ENCODE measurements at places on chromosomes 2 and 18.
A peak's percentile ranks its signal among the peaks of the same experiment; 100 is the strongest.

GRCh38 chr2:76447294-76447693 lies 736.6 kb upstream of the GCFC2 start:
- no peak for DNase-seq

DNA sequence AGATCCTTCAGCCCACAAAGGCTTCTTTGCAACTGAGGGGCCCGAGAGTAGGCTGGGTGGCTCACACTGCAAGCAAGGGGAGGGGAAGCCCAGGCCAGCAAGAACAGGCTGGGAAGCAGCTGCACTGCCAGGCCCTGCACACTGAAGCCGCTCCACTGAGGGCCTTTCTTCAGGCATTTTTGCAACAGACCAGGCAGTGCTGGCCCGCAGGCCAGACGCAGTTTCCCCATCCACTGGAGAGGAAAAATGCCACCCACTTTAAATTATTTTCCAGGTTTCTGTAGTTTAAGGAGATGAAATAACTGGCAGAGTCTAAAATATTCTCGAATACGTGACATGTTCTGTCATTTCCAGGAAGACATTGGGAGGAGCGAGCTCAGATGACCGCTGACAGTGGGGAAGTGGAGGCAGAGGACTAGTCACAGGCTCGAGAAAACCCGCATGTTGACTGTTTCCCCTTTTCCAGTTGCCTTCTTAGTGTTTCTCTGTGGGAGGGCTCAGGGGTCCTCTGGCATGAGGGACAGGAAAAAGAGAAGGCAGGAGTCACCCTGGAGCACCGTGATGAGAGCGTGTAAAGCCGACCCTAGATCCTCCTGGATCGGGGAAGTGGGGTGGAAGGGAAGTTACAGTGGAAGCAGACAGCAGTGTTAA lies 53.3 kb upstream of the B3GNT7 start:
- peak; percentile 55 for DNase-seq

DNA sequence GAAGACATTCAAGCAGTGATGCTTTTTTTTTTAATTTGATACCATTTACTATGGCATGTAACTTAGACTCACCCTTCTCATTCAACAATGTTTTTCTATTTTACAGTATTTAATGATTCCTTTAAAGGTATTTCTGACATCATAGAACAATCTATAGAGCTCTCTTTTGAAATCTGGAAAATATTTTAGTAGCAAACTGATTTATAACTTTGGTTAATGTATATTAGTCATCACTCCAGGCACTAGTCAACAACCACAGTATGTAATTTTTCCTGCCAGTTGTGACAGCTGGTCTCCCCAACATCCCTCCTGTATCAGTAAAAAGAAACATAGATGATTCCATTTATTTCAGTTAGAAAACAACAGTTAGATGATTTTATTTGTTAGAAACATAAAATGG lies 122.9 kb downstream of the LCLAT1 start:
- DNase-seq = no peak

- DNase-seq = no peak
Observed at GRCh38 chr18:68662754-68663153, 52.2 kb downstream of the TMX3 start.

- DNase-seq = no peak
Observed at GRCh38 chr2:128341621-128342020, 23.0 kb upstream of the HS6ST1 start.

GRCh38 chr2:100785626-100786296 lies 34.2 kb upstream of the NPAS2 start:
- no peak for DNase-seq

DNA sequence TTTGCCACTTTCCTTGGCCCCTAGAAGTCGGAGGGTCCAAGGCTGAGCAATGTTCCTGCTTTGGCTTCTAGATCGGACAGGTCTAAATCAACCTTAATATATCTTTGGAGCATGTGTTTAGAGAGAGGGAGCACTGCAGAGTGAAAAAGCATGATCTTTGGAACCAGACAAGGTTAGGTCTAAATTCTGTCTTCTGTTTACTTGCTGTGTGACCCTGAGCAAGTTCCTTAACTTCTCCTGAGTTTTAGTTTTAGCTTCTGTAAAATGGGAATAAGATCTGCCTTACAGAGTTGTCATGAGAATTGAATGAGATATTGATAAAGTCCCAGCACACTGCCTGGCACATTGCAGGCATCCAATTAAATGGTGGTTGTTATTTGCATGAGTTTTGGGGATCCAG lies 13.9 kb downstream of the TMEM17 start:
- no peak for DNase-seq

DNA sequence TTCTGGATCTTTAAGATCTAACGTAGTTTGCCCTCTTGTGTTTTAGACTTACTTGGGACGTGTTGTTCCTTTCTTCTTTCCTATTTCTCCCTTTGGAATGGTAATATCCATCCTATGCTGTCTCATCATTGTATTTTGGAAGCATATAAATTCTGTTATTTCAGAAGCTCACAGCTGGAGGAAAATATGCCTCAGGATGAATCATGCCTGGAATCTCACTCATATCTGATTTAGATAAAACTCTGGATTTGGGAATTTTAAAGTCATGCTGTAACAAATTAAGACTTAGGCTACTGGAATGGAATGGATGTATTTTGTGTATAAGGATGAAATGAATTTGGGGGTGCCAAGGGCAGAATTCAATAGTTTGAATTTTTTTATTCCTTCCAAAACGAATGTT lies 245.2 kb upstream of the GULP1 start:
- DNase-seq = no peak

DNA sequence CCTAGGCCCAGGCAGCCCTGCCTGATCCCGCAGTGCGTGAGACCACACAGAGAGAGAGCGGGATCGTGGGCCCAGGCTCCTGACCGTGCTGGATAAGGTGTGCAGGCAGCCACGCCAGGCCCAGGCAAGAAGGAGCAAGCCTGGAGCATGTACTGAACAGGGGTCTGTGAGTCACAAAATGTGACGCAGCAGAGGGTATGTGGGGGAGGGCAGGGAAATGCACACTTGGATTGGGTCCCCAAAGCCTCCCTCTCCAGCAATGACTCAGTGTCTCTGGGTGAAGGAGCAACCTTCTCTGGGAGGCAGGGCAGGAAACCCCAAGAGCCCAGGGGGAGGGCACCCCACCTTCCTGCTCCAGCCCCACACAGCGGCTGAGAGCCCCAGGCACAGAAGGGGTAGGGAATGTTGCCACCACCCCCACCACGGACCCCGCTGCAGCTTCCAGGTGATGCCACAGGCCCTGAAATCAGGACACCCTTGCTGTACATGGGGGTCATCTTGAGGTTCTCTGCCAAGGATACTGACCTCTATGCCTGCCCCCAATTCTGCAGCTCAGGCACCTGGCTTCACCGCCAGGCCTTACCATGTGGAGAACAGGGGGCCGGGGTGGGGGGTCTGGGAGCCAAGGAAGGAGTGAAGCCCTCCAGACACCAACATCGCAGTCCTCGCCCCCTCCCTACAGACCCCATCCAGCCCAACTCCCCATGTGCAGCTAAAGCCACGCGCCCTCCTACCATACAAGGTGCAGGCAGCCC lies 1.3 kb upstream of the GPC1 start:
- DNase-seq = no peak

GRCh38 chr2:176653479-176654443 lies 384.5 kb downstream of the MTX2 start:
- peak; percentile 5 for DNase-seq

DNA sequence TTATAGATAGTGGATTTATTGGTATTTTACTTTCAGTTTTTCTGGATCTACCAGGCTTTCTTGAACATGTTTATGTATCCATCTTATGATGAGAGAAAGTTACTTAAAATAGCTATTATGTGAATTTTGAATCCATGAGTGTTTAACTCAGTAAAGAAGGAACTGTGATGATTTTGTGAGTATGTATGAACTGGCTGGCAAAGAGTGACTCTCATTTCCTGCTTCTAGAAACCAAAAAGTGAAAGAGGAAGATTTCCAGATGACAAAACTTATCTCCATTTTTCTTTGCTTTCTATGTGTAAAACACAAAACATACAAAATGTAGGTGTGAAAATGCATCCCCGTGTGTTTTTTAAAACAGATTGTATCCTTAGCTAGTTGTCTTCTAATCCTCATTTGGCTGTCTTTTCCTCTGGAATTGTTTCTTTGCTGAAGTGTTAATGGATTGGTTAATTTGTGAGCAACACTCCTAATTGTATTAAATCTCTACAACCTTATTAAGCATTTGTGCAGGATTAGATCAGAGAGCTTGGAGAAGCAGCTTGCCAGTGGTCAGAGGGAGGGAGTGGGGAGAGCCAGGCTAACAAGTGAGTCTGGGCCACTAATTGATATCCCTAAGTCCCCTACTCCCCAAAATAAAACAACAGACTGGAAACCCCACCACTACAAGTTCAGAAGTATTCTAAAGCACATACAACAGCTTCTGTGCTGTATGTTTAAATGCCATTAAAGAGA lies 23.9 kb downstream of the PTPRM start:
- DNase-seq = no peak

- no peak for DNase-seq
Observed at GRCh38 chr2:63755965-63756364, 85.7 kb upstream of the UGP2 start.
